Left renal cortex interstitium (tissue), 4 donors: ENCODE measurements at places on chromosomes 2 and 18.

DNA sequence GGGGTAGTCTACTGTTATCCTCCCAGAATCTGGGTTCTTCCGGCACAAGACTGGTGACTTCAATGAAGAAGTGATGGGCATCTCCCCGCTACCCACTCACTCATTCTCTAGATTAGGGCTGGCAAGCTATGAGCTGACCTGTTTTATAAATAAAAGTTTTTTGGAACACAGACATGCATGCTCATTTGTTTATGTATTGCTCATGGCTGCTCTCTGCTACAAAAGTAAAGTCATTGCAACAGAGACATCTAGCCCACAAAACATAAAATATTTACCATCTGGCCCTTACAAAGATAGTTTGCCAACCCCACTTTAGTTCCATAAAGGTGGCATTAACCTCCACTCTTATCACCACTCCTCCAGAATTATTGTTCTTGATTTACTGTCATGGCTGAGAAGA, 39.1 kb upstream of the SPATS2L start:
- DNase-seq, result no peak

DNA sequence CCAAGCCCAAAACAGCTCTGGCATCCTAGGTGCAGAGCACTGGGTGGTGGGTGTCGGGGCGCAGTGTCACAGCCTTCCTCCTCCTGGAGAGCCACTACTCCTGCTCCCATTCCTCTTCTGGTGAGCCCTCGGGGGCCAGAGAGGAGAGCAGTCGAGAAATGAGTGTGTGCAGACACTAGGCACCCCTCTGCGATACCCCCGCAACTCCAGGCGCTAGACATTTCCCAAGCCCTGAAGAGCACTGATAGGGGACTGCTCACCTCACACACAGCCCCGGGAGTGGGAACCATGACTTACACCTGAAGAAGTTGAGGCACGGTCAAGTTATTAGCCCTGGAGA, 54.2 kb downstream of the FAM168B start:
- no peak for DNase-seq

- DNase-seq, result no peak
Measured at GRCh38 chr18:26956863-26957262, 91.4 kb upstream of the AQP4 start.

GRCh38 chr2:119574864-119575263, 30.6 kb downstream of the CFAP221 start:
- DNase-seq, result no peak

DNA sequence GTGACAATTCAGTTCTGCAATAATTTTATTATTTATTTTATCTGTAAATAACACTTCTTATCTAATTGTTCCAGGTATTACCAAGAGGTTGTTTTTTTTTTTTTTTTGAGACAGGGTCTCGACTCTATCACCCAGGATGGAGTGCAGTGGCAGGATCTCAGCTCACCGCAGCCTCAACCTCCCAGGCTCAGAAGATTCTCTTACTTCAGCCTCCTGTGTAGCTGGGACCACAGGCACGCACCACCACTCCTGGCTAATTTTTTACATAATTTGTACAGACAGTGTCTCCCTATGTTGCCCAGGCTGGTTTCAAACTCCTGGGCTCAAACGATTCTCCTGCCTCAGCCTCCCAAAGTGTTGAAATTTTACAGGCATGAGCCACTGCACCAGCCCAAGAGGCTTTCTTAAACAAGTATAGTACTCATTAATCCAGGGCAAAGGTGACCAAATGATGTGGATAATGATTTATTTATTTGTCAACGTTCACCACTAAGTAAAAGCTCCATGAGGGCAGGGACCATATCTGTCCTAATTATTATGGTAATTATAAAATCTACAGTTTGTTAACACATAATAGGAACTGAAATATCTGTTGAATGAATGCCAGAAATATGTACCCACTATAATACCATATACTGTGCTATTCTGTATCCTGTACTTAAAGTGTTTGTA, 12.0 kb downstream of the STK17B start:
- no peak for DNase-seq

DNA sequence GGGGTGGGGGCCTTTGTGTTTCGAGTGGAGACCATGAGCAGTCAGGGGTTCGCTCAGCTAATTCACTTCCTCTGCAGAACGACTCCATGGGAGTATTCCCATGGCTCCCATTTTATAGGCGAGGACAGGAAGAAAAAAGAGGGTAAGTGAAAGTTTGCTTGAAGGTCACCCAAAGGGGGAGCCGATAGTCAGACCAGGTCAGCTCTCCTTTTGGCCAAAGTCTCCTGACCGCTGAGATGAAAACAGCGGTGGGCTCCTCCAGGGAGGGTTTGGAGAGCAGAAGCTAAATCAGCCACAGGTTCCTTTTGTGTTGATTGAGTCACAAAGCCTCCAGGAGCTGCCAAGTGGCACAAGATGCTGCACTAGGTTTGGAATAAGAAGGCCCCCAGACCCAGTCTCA, 34.1 kb upstream of the CTAGE1 start:
- DNase-seq, result no peak

- no peak for DNase-seq
Measured at GRCh38 chr2:134109725-134110124, 144.1 kb upstream of the MGAT5 start.
